Activated naive CD4-positive, alpha-beta T cell (primary cell): ENCODE measurements at places on chromosomes 5 and 9.

GRCh38 chr5:40679913-40680681, at the start of gene PTGER4:
TSS of gene PTGER4 (plus strand) at chr5:40679915. CDS start at chr5:40680994, 1,079 bp downstream.
- DNase-seq, result peak; percentile 37

GRCh38 chr5:134821841-134822240, 23.9 kb upstream of the C5orf24 start:
- no peak for DNase-seq

GRCh38 chr9:124254261-124254682, 3.5 kb upstream of the NEK6 start:
- no peak for DNase-seq

- no peak for DNase-seq
These were observed 505.3 kb downstream of the CCDC171 start for GRCh38 chr9:16058131-16058549.

GRCh38 chr5:151123897-151124751, 33.5 kb downstream of the ANXA6 start:
- DNase-seq, result no peak

- no peak for DNase-seq
These were observed 118.4 kb downstream of the CTNND2 start for GRCh38 chr5:11785771-11786352.

- DNase-seq, result no peak
These were observed at the start of gene ST6GALNAC6 for GRCh38 chr9:127899128-127899943. TSS of gene ST6GALNAC6 (minus strand) at chr9:127899603. CDS start at chr9:127897981, 1,622 bp downstream.

- no peak for DNase-seq
These were observed 171.3 kb downstream of the ST8SIA4 start for GRCh38 chr5:100731768-100732167.

DNA sequence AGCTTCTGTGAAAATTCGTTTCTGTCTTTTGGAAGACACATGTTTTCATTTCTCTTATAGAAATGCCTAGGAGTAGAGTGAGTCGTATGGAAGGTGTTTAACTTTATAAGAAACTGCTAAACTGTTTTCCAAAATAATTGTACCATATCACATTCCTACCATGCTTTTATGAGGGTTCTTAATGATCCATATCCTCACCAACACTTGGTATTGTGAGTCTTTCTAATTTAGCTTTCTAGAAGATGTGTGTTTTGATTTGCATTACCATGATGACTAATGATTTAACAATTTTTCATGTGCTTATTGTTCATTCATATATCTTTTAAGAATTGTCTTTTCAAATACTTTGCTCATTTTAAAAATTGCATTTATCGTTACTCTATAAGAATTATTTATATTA, 223.6 kb downstream of the COMMD10 start:
- no peak for DNase-seq

DNA sequence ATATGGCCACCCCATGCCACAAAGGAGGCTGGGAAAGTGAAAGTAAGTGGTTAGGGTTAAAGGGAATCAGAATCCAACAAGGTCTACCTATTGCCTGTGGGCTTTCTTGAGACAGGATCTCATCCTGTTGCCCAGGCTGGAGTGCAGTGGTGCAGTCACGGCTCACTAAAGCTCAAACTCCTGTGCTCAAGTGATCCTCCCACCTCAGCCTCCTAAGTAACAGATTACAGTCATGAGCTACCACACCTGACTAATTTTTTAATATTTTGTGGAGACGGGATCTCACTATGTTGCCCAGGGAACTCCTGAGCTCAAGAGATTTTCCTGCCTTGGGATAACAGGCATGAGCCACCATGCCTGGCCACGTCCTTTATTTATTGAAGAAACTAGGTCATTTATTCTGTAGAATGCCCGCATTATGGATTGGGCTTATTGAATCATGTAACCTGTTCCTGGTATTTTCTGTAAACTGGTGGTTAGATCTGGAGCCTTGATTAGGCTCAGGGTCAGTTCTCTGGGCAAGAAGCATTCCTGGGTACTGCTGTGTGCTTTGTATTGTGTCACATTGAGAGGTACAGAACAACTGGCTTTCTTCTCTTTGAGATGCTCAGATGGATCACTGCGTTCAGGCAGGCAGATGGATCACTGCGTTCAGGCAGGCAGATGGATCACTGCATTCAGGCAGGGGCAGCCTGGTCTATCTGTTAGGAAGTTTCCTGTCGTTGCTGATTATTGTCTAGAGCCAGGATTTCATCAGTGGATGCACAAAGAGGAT, 41.6 kb downstream of the ERGIC1 start:
- DNase-seq, result no peak

GRCh38 chr5:152332716-152333460, 72.2 kb downstream of the NMUR2 start:
- DNase-seq, result no peak

- DNase-seq, result no peak
These were observed 55.3 kb downstream of the RPS23 start for GRCh38 chr5:82222597-82223574.

- DNase-seq, result peak; percentile 68
These were observed 31.8 kb upstream of the ORM1 start for GRCh38 chr9:114291064-114291474.

- DNase-seq, result no peak
These were observed 5.2 kb downstream of the OLFML2A start for GRCh38 chr9:124781967-124782660.

DNA sequence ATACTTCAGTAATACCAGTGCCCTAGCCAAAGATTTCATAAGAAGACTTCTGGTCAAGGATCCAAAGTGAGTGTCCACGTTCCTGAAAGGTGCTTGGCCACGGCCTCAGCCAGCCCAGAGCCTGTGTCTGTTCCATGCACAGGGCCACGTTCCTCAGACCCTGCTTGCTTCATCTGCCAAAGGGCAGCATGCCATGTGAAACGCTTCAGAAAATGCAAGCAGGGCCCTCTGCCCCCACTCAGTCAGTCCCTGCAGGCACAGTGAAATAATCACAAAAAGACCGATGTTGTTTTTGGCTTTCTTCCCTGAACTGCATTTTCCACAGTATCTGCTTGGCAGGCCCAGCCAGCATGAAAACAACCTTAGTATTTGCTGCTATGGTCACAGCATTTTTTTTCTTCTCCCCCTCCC, 85.5 kb upstream of the CTSL start:
- DNase-seq, result no peak

GRCh38 chr9:109439378-109440116, 58.6 kb downstream of the PTPN3 start:
- DNase-seq, result no peak

DNA sequence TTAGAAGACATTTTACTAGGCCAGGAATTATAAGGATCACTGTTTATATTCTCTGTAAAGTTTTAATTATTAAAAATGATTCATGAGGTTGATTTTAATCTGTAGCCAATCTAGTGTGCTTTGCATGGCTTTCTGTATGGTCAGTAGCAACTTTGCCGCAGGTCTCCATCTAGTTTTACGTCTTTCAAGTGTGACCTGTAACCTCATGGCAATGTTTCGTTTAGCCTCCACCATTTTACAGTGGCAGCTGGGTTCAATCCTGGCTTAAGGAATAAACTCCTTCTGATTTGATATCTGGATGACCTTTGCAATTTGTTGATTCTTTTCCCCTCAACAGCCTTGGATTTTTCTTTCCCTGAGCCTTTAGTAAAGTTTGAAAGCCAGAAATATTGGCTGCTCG, 434.5 kb upstream of the CDH9 start:
- DNase-seq, result no peak

GRCh38 chr9:128304971-128305288, 17.3 kb downstream of the TRUB2 start:
- no peak for DNase-seq

DNA sequence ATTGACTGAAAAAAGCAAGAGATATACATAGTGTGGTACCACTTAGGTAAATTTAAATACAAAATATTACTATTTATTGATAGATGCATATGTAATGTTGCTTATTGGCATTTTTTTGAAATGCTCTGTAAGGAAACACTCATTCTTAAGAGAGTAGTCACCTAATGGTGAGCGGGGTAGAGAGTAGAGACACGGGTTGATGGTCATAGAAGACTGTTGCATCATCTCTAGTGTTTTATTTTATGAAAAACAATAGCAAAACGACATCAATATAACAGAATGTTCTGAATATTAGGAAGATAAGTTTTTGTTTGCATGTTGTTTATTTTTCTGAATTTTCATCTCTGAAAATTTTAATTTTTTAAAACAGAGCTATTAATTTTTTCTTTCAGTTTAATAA, 4.0 kb downstream of the SRP19 start:
- no peak for DNase-seq

DNA sequence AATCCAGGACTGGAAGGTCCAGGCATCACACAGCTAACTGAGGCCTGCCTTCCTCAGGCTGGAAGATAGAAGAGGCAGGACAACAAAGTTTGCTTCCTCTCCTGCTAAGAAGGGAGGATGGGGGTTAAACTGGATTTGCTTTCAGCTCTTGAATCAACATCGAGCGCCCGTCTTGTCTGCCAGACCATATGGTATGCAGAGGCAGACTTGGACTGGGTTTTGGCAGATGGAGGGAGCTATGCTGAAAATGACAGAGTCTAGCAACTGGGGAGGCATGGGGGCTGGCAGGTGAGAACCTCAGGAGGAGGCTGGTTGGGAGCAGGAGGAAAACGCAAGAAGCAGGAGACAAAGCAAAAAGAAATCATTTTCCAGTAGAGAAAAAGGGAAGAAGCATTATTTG, 289.5 kb upstream of the IL12B start:
- no peak for DNase-seq

DNA sequence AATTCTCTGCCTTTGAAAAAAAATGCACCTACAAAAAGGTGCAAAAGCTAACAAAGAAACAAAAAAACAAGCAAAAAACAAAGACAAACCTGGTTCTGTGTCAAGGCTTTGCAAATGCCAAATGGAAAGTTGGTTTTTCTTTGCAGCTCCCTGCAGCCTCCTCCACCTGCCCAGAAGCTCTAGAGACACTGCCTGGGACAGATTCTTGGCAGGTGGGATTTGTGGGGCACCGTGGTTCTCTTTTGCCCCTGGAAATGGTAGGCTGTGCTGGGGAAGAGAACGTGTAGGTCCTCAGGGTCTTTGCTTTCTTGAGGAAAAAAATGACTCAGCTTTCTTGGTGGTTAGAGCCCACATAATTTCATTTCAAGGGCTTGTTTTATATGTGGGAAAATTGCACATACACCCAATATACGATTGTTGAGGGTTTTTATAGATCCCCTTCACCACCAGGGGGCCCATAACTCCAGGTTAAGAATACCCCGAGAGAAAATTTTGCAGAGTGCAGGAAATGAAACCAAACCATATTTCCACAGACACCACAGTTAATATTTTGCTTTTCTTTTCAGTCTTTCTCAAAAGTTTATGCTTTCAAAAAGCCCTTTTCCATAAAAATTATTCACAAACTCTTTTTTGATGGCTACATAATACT, 58.7 kb downstream of the NXNL2 start:
- DNase-seq, result no peak

- no peak for DNase-seq
These were observed 75.0 kb downstream of the CFAP95 start for GRCh38 chr9:69895659-69896058.

- no peak for DNase-seq
These were observed 97.0 kb upstream of the TARS1 start for GRCh38 chr5:33343676-33344327.

- DNase-seq, result no peak
These were observed 99.4 kb downstream of the LIX1 start for GRCh38 chr5:97042996-97043395.

- no peak for DNase-seq
These were observed 13.4 kb upstream of the MSMP start for GRCh38 chr9:35767458-35767857.

DNA sequence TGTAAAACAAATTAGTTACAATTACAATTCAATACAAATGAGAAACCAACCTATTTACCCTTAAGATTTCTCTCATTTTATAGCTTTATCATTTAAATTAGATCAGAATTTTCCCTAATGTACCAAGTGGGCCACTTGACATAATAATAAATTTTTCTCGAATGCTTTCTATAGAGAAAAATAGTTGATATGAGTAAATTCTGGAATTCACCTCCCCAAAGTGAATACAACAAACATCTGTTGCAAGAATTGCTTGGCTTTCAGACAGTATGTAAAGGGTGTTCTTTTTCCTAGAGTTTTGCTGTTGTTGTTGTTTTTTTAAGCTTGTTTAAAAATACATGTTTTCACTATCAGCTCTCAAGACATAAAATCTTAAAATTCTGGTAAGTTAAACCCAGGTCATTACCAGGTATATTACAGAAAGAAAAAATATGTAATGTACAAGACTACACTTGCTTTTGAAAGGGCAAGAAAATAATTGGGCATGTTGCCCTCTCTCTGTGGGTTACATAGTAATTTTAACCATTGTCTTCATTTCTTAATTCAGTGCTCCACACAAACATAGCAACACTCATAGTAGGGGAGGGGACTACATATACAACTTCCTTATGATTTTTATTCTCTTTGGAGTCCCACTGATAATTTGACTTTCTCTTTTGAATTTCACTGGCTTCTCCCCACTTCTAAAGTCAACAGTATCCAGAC, 200.6 kb downstream of the ARL15 start:
- no peak for DNase-seq

- DNase-seq, result no peak
These were observed 176.9 kb downstream of the RAB3C start for GRCh38 chr5:58759745-58760144.

- no peak for DNase-seq
These were observed 59.1 kb upstream of the ENTREP1 start for GRCh38 chr9:69265891-69266290.

DNA sequence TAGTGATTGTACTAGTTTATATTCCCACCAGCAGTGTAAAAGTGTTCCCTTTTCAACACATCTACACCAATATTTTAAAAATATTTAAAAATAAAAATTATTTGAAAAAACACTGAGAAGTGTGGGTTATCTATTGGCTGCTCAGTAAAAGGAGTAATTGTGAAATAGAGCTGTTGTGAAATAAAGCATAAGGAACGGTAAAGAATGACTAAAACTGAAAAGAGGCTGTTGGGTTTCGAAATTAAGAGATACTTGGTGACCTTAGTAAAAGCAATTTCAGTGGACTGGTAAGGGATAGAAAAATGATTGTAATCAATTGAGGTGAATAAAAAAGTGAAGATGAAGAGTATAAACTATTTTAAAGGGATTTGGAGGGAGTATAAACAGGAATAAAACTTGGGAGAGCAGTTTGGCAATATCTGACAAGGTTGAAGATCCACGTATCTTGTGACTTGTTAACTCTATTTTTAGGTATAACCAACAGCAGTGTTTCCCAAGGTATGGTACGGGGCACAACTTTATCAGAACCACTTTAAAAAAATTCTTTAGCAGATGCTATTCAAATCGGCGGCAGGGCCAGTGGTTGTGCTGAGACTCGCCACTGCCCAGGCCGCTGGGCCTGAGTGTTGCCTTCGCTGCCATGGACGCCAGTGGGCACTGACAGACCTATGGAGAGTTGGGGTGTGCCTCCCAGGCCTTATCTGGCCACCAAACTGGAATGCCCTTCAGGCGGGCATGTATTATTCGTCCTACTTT, 63.3 kb downstream of the TMEM38B start:
- DNase-seq, result no peak
